ENCODE measurements at places on chromosomes 16 and 17. TPM values are rescaled to one million over a fixed set of nuclear protein-coding genes. Genes with fewer than 3 reads are reported as not detected.
A peak's percentile ranks its signal among the peaks of the same experiment; 100 is the strongest.

Gene ZNF750
- total RNA-seq = 368 TPM

Gene SBK1
- total RNA-seq = 1.9 TPM

Gene OR2C1
- total RNA-seq = not detected

Gene TBC1D28
- not detected for total RNA-seq

Gene ITGAD
- total RNA-seq = not detected

Gene SERPINF2
- 4.4 TPM for total RNA-seq

Gene CCT6B
- 3.4 TPM for total RNA-seq

DNA sequence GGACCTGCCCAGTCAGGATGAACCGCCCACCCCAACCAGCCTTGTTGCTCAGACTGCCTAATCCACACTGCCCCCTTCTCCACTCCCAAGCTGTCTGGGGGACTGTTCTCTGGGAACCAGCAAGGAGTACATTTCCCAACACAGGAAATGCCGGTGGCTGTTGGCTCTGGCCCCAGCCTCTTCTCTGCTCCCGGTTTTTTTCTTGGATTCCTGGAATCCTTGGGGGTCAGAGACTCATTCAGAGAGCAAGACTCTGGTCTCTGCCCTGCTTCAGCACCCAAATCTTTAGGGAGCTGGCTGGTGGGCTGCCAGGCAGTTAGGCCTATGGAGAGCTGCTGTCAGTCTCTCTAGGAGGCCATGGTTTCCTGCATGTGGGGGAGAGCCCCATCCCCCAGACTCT lies 10.8 kb upstream of the MTMR4 start:
- no peak for DNase-seq

DNA sequence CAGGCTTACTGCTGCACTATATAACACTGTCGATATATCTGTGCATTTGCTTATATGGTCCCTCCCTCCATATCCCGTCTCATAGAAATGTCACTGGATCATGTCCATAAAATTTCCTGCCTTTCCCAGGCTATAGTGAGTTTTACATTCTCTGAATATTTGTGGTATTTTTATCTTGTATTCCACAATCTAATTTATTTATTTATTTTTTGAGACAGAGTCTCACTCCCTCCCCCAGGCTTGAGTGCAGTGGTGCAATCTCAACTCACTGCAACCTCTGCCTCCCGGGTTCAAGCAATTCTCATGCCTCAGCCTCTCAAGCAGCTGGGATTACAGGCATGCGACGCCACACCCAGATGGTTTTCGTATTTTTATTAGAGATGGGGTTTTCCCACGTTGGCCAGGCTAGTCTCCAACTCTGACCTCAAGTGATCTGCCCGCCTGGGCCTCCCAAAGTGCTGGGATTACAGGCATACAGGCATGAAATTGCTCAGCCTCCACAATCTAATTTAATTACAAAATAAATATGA lies 12.9 kb downstream of the TRIM37 start:
- no peak for DNase-seq

DNA sequence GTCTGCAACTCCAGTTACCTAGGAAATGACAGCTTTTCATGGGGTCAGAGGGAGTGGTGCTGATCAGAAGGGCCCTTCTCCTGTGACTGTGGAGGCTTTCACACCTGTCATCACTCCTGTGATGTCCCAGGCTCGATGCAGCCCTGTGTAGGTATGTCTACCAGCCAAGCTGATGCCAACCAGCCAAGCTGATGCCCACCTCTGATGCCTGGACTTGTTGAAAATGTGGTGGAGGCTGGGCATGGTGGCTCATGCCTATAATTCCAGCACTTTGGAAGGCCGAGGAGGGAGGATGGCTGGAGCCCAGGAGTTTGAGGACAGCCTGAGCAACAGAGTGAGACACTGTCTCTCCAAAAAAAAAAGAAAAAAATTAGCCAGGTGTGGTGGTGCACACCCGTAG lies 33.7 kb upstream of the RGS9 start:
- peak; percentile 72 for DNase-seq

GRCh38 chr16:87086575-87086974 lies 230.6 kb downstream of the C16orf95 start:
- DNase-seq = no peak

DNA sequence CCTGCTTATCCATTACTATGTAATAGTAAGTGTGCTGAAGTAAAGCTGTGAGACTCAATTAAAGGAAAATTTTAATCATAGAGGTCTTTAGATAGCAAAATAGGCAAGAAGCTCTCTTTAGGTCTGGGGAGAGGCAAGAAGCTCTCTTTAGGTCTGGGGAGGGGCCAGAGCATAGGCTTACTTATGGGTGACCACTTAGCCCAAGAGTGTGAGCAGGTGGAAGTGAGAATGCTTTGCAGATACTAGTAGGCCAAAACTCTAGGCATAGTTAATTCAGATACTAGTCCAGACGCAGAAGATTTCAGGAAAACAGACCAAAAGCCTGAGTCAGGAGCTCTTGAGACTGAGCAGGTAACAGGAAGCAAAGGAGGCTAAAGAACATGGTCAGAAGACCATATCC lies 49.6 kb downstream of the GLG1 start:
- no peak for DNase-seq

- no peak for DNase-seq
Measured at GRCh38 chr17:50582741-50583140, 22.2 kb downstream of the CACNA1G start.

DNA sequence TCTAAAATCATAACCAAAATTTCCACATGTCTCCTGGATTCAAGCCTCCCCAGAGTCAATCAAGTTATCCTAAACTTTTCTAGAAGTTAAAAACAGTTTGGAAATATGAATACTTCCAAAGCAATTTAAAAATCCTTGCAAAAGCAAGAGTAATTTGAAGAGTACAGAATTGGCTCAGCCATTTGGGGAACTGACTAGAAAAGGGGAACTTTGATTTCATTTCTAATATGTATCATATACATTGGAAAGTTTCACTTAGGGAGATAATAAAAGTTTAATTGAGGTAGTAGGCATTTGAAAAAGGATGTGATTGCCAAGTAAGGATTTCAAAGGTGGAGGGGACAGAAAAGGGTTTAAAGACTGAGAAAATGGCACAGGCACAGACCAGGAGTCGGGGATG lies 9.0 kb upstream of the SLFN12L start:
- no peak for DNase-seq
